ENCODE measurements at places on chromosomes 3 and 15.

- no peak for DNase-seq
Measured at GRCh38 chr3:25648925-25649830, 15.5 kb downstream of the TOP2B start.

- DNase-seq = no peak
Measured at GRCh38 chr3:122825460-122825859, 30.6 kb downstream of the SLC49A4 start.

DNA sequence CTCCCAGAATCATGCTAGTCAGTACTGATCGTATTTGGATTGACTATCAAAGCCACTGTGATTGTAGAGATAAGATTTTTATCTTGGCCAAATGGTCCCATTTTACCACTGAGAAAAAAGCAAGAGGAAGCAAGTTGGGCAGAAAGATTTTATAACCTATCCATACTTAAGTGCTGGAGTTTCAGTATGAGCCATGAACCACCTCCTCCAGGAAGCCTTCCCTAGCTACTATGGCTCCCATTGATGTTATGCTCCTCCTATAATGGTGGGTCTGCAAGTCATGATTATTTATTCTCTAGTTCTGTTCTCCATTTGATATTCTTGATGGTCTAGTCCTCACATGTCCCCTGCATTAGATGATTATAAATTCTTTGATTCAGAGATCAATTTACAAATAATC lies 6.6 kb downstream of the MEGF11 start:
- DNase-seq = no peak

GRCh38 chr3:57646723-57647122 lies 46.2 kb downstream of the DENND6A start:
- peak; percentile 35 for DNase-seq

- no peak for DNase-seq
Measured at GRCh38 chr3:8486936-8487335, 14.7 kb upstream of the LMCD1 start.

- no peak for DNase-seq
Measured at GRCh38 chr3:143122089-143122430, 2.5 kb downstream of the CHST2 start.

- DNase-seq = no peak
Measured at GRCh38 chr3:138696666-138697370, 88.2 kb downstream of the FAIM start.

GRCh38 chr3:45275006-45275704 lies 49.1 kb upstream of the TMEM158 start:
- DNase-seq = no peak

DNA sequence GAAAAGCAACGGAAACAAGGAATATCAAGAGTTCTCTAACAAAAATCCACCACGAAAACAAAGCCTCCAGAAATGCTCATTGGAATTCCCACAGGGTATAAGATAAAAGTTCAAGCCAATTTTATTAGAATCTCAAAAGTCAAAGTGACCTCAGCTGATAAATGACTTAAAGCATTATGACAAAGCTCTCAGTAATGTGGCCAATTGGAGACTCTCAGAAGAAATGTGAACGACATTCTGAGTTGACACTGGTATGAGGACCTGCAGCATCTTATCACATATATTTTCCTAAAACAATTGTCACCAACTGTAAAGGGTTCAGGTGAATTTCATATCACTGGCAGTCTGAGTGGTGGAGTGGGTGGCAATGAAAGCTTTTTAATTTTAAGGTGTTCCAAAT lies 199.1 kb downstream of the FOXP1 start:
- peak; percentile 36 for DNase-seq

- peak; percentile 47 for DNase-seq
Measured at GRCh38 chr3:107271787-107272387, 105.4 kb upstream of the CCDC54 start.

DNA sequence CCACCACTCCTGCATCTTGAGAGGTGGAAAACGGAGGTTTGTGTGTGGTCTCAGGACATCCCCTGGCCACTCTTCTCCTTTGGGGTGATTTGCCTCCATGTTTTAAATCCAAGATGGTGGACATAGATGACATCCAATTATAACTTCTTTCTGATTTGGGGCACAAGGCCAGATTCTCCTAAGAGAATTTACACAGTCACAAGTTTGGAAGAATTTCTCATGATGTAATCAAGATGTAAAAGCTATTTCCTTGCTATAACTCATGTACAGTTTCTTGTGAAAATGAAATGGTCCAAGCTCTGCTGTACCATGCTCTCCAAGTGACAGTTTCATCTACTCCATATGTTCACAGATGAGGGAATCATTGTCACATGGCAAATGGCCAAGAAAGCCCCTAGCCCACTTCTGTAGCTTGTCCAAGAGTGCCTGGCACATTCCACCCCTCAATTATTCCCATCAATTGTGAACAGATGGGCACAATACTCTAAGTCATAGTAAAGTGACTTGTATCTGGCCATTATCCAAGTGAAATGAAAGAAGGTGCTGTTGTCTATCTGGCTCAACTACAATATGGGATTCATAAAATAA lies 134.6 kb upstream of the ROPN1 start:
- peak; percentile 47 for DNase-seq

- DNase-seq = no peak
Measured at GRCh38 chr3:20055842-20056241, 15.6 kb downstream of the KAT2B start.

Measured in fibroblast of skin of right quadriceps (primary cell).